ENCODE measurements at places on chromosomes 11 and 22. TPM values are rescaled to one million over a fixed set of nuclear protein-coding genes. Genes with fewer than 3 reads are reported as not detected.

GRCh38 chr11:28058333-28058732 lies 49.6 kb downstream of the KIF18A start:
- DNase-seq: peak; percentile 1

DNA sequence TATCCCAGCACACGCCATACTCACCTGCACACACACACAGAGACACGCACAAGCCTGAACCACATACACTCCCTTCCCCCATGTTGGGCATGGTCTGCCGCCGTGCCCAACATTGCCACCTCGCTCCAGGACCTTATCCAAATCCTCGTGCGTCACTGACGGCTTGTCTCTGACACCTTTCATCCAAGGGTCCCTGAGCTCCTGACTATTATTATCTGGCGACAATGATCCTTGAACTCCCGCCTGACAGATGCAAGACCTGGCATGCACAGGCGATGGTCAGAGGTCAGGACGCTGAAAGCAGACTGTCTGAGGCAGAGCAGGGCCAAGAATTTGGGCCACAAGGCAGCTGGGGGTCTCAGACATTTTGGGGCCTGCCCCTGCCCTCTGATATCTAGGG lies 4.2 kb downstream of the MB start:
- DNase-seq: no peak

GRCh38 chr11:64641596-64642417 lies 50.8 kb downstream of the SLC22A12 start:
- DNase-seq: no peak

DNA sequence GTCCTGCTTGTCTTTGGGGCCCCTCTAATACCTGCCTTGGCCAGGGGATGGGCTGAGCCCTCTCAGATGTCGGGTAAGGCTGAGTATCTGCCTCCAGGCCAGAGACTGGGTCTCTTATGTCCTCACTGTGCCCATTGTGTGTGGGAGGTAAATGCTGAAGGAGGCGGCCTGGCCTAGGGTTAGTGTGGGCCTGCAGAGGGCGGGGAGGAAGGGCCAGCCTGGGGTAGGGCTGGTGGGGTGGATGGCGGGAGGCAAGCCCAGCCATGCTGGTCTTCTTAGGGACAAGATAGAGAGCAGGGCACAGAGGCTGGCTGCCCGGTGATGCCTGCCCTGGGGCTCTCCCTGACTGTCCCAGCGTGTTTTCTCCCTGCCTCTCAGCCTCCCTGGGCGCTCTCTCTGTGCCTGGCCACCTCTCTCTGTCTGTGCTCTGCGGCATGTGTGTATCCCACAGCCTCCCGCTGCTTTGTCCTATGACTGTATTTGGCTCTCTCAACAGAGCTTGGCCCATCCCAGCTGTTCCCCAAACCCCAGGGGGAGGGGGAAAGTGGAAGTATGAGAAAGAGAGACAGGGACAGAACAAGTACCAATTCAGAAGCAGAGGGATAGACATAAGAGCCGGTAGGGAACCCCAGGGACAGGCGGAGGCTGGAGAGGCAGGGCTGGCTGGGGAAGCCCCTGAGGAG lies 57.0 kb downstream of the PDE2A start:
- no peak for DNase-seq

- no peak for DNase-seq
Observed at GRCh38 chr11:109037856-109038780, 373.2 kb downstream of the DDX10 start.

SIAE gene
- 1.5 TPM for total RNA-seq

GRCh38 chr22:37953437-37954179 lies at the start of the genes C22orf23 and POLR2F:
Gene C22orf23, minus strand, starts transcription at chr22:37953601. Its CDS starts 452 bp downstream, at chr22:37953149.
Gene POLR2F, plus strand, starts transcription at chr22:37953699. Its CDS starts 89 bp downstream, at chr22:37953788.
- peak; percentile 98 for DNase-seq

C11orf21 gene
- not detected for total RNA-seq

TPBGL gene
- total RNA-seq: 0.21 TPM

DNA sequence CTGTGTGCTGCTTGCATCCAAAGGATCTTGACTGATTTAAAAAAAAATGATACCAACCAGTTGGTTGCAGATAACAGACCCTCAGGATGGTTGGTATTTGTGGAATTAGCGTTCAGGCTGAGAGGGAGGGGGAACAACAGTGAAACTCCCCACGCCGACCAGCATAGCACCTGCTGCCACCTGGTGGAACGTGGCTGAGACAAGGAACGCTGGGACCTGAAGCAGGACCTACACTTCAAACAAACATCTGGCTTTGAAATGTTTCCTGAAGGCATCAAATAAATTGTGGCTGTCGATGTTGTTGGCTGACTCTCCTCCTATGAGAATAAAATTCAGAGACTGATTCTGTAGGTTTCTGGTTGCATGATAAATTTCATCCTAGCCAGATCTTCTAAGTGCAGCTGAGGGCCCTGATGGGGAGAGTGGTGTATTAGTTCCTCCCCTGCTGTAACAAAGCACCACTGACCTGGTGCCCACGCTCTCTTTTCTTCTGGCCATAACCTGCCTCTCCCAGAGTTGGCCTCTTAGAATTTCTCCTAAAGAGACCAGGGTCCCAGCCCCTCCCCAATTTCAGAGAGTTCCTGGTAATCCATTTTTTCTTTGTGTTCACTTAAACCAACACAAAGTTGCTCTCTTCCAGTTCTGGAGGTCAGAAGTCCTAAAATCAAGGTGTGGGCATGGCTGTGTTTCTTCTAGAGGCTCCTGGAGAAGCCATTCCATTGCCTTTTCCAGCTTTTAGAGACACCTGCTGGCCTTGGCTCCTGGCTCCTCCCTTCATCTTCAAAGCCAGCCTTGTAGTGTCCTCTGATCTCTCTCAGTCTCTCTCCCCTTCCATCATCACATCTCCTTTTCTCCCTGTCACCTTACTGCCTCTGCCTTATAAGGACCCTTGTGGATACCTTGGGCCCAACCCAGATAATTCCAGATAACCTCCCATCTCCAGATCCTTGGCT lies 17.3 kb downstream of the APOL2 start:
- peak; percentile 86 for DNase-seq

DNA sequence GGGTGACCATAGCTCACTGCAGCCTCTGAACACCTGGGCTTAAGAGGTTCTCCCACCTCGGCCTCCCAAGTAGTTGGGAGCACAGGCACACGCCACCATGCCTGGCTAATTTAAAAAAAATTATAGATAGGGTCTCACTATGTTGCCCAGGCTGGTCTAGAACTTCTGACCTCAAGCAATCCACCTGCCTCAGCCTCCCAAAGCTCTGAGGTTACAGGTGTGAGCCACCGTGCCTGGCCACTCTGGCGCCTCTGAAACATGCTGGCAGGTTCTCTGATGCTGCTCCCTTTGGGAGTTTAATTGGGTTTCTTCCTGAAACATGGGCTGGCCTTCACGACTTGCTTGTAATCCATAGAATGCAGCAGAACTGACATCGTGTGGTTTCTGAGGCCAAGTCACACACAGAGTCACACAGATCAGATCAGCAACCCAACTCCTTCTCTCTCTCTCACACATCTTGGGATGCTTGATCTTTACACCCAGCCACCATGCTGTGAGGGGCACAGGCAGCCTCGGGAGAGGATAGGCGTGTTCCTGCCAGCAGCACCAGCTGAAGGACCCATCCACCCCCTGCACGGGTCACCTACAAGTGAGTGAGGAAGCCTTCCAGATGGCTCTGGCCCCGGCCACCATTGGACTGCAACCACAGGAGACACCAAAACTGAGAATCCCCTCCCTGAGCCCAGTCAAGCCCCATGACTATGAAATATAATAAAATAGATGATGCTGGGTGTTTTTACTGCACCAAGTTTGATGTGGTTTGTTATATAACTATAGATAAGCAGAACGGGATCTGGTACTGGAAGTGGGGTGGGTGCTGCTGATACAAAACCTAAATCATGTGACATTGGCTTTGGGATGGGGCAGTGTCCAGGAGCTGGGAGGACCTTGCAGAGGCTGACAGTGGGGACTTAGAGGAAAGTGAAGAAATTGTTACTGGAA lies 3.1 kb upstream of the GSC2 start:
- DNase-seq: no peak

DNA sequence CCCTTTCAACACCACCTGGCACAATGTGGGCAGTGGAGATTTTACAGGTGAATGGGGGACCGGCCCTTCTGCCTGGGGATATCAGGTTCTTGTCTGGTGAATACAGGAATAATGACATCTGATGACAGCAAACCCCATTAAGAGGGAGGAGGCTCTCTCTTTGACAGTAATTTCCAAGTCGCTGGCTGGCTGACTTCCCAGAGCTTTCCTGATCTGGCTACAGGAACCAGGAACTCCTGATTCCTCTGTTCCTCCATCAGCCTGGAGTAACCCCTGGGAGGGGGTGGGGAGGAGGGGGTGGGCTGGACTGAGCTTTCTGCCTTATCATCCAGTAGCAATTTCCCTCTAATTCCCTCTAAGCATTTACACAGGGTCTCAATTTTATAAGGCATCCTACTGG lies 3.7 kb upstream of the MIEF1 start:
- DNase-seq: no peak

- DNase-seq: no peak
Observed at GRCh38 chr11:75570559-75571139, 8.6 kb downstream of the SERPINH1 start.

DNA sequence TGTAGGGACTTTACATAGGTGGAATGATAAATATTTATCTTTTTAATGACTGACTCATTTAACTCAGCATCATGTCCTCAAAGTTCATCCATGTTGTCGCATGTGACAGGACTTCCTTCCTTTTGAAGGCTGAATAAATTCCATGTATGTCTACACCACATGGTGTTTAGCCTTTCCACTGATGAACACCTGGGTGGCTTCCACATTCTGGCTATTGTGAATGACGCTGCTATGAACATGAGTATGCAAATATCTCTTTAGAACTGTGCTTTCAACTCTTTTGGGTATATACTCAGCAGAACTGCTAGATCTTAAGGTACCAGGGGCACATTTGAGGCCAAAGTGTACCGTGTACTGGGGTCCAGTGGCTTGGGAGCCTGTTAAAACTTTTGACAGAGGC lies 24.1 kb downstream of the LARGE1 start:
- no peak for DNase-seq

DNA sequence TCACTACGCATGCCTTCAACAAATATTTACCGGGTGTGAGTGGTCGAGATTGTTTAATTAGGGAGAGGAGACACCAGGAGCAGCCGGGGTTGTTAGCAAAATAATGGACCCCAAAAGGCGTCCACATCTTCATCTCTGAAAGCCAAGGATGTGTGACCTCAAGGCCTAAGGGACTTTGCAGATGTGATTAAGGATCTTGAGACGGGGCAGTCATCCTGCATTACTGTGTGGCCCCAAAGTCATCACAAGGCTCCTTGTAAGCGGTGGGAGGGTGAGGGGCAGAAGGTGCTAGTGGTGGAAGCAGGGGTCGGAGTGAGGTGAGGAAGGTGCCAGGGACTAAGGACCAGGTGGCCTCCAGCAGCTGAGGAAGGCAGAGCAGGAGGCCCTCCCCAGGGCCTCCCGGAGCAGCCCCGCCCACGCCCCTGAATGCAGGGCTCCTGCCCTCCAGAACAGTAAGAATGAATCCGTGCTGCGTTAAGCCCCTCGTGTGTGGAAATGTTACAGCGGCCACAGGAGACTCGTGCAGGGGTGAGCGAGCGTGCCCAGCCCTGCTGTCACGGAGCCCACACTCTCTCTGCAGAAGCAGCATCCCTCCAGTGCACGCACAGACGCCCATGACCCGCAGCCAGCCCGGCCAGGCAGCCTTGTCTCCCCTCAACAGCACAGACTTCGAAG lies 83.5 kb downstream of the CELSR1 start:
- DNase-seq: no peak

- DNase-seq: no peak
Observed at GRCh38 chr11:12789054-12789453, 114.8 kb downstream of the TEAD1 start.

APLNR gene
- total RNA-seq: 0.12 TPM

DNA sequence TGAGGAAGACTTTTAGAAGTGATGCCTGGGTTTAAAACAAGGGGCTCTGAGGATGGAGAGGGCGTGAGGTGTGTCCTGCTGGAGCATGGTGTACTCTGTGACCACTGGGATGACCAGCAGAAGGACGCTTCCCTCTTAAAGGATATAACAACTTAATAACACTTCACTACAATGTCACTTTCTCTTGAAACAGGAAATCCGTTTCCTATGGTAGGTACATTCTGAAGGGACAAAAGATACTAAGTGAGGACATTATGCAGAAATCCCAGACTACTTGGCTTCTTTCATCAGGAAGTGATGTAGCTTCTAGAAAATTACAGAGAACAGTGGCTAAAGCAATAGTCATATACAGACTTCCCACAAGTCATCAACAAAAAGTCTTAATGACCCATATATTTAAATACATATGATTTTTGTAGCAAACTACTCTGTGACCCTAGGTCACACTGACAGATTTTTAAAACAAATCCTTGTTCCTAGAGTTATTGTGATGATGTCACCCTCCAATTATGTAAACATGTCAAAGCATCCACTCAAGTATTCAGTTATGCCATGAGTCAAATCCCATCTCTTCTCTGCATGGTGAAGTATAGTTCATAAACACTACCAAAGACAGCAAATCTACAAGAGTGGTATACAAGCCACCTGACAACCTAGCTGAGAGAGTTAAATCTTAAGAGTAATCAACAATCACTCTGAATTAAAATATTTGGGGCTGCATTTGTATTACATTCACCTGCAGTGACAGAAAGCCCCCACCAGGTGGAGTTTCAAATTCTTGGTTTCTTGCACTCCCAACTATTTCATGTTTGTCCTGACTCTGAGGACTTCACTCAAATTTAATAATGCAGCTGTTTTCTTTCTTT lies 32.8 kb downstream of the PITPNB start:
- DNase-seq: peak; percentile 72

LDHAL6A gene
- 0.59 TPM for total RNA-seq

CD6 gene
- 1.9 TPM for total RNA-seq

PLEKHA7 gene
- 15.8 TPM for total RNA-seq

GRCh38 chr11:118401151-118401879 lies at the start of gene ATP5MG:
Gene ATP5MG, plus strand, starts transcription at chr11:118401606. Its CDS starts 60 bp downstream, at chr11:118401666.
- peak; percentile 97 for DNase-seq
